ENCODE measurements at places on chromosomes 16 and 17.

DNA sequence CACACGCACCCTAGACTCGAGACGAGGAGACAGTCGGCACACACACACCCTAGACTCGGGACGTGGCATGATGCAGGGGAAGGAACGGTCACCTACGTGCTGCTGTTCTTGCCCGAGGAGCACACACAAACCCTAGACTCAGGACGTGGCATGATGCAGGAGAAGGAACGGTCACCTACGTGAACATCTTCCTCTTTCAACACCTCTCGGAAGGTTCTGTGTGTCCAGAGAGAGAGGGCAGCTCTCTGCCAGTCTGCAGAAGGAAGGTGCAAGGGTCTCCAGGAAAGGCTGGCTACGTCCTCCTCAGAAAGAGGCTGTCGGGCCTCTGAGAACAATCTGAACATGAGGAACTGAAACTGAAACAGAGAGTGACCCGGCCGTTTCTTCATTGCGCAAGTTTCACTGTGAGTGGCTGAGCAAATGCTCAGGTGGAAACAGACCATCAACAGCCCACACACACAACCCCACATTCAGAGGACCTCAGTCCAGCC is 43.4 kb downstream of the ZNF276 start:
- peak; percentile 30 for DNase-seq

DNA sequence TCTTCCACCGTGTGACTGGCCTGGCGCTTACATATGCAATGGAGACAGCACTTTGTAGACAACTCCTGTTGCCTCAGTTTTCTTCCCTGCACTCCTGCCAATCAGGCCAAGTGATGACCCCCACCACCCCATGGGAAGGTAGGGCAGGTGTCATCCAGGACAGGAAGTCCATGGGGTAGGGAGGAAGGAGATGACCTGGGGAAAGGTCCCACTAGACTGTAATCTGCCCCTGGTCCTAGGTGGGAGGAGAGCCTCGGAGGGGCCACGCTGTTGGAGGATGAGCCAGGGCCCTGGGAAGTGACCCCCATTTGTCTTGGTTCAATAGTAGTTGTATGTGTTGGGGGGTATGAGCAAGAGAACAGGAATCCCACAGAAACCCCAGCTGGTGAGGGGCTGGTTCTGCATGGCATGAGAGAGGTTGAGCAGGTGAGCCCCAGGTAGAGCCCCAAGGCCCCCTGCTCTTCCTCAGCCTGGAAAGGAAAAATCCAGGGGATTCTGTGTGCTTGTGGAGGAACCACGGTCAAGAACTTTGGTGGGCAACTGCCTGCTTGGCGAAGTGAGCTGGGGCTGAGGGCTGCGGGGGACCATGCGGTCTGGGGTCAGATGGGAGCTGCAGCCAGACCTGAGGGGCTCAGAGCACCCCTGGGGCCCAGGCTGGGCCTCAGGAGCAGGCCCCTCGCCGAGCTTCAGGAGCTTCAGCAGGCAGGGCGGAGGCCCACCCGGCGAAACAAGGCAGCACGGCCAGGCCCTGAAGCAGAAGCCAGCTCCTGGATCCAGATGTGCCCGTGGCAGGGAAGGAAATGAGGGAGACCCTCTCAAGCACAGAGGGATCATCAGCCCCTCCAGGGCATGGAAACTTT is 50.7 kb downstream of the NT5M start:
- DNase-seq = no peak

DNA sequence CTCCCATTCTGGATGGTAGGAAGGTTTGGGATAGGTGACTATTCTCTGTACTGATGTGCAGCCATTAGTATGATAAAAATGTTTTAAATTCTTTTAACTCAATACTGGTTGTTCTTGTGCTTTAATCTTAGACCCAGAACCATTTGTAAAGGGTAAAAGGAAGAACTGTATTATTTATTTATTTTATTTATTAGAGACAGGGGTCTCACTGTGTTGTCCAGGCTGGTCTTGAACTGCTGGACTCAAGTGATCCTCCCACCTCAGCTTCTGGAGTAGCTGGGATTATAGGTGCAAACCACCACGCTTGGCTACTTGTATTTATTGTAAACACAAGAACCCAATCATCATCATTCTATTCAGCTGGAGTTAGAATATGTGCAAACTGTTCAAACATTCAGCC is 2.2 kb upstream of the MOSMO start:
- DNase-seq = no peak

DNA sequence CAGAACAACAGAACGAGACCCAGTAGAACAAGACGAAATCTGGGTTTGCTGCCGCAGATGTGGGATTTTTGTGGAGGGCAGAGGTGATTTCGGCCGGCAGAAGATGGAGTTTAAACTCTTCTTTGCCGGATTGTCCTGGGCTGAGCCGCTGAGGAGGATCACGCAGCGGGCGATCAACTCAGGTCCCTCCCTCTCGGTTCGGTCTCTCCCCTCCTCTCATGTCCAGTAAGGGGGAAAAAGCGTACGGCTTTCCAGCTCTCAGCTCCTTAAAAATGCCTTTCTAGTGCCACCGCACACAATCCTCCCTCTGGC is 2.5 kb downstream of the PHF12 start:
- DNase-seq = no peak

DNA sequence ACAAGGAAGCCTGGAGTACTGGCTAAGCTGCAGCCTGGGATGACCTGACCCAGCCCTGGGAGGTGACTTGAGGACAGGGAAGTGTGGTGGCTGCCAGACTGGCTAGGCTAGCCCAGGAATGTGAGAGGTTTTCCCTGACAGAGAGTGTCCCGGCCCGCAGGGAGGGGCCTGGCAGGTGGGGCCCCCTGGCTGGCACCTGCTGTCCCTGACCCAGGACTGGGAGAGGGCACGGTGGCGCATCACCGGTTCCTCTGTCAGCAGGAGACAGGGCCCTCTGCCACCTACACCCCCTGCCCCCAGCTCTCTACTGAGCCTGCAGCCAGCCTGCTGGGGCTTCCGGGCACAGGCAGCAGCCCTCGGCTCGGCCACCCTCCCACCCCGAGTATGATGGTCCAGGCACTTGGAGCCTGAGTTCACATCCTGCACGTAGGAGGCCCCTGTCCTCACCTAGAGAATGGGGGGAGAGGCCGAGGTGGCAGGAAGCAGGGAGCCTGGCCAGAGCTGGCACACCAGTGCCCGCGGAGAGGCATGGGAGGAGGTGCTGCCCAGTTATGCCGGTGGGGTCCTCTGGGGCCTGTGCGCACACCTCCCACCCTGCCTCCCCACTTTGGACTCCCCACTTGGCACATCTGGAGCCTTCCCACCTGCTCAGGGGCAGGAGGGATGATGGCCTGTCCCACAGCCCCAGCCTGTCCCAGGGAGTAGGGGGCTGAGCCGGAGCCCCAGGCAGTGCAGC is 528 bp downstream of the PRSS27 start:
- no peak for DNase-seq

DNA sequence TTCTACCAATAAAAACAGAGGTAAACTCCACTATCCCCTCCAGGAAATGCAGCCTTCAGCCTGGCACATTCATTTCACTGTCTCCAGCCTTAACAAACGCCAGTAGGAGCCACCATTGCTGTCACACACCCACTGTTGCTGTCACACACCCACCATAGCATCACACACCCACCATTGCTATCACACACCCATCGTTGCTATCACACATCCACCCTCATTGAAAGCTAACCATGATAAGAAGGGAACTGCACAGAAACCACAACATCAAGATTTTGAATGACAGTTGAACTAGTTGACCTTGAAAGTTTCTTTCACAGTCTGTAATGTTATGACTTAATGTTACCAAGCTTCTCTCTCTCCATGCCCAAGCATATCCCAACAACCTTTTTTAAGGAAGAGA is 38.1 kb downstream of the SHCBP1 start:
- no peak for DNase-seq

DNA sequence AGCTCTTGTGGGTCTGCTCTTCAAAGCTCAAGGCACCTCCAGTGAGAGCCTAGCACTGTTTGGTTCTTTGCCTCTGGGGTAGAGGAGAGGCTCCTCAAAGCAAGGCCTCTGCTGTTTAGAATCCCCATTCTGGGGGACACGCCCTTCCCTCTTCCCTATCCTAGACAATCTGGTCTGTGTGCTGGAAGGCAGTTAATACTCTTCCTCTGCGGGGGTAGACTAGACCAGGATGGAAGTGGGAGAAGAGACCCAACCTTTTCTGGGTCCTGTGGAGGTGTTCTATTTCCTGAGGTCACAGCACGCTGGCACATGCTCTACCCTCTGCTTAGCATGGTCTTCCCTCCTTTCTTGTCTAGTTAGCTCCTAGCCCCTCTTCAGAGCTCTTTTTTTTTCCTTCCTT is 7.7 kb downstream of the ERAL1 start:
- no peak for DNase-seq

- DNase-seq = no peak
Measured at GRCh38 chr17:62578757-62579487, 48.5 kb upstream of the MRC2 start.

GRCh38 chr16:64238571-64238970 is 883.3 kb downstream of the CDH11 start:
- no peak for DNase-seq

GRCh38 chr17:72423718-72424117 is 302.9 kb downstream of the SOX9 start:
- DNase-seq = no peak

DNA sequence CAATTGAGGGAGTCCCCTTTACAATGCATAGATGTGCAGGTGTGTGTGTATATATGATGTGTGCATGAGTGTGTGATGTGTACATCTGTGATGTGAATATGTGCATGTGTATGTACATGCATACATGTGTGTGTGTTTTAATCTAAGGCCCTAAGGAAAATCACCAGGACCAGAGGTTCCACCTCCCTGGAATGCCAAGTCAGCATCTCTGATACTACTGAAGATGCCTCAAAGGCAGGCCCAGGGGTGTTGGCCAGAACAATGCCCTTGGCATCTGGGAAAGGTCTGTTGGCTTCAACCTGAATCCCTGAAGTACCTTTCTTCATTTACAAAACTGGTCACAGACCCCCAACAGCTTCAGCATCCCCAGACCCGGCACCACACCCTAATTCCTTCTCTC is 129.5 kb downstream of the CDYL2 start:
- no peak for DNase-seq

- DNase-seq = no peak
Measured at GRCh38 chr17:81558941-81559806, 7.0 kb upstream of the FAAP100 start.

DNA sequence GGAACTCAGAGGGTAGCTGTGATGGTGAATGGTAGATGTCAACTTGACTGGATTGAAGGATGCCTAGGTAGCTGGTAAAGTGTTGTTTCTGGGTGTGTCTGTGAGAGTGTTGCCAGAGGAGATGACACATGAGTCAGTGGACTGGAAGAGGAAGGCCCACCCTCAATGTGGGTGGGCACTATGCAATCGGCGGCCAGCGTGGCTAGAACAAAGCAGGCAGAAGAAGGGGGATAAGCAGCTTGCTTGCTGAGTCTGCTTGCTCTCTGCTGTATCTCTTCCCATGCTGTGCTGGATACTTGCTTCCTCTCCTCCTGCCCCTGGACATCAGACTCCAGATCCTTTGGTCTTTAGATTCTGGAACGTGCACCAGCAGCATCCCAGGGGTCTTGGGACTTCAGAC is 128.1 kb downstream of the AIPL1 start:
- DNase-seq = no peak

GRCh38 chr16:79929260-79929965 is 328.9 kb upstream of the MAF start:
- DNase-seq = no peak

DNA sequence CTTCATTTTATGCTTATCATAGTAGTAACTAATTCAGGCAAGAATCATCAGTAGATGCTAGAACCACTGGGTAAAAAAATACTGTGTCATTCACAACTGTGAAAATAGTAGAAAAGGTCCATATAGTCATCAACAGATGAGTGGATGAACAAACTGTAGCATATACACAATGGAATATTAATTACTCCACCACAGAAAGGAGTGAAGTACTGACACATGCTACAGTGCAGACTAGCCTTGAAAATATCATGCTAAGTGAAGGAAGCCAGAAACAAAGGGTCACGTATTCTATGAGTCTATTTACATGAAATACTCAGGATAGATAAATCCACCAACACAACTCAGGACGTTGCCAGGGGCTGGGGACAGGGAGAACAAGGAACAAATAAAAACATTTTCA is 13.3 kb downstream of the USP22 start:
- no peak for DNase-seq

DNA sequence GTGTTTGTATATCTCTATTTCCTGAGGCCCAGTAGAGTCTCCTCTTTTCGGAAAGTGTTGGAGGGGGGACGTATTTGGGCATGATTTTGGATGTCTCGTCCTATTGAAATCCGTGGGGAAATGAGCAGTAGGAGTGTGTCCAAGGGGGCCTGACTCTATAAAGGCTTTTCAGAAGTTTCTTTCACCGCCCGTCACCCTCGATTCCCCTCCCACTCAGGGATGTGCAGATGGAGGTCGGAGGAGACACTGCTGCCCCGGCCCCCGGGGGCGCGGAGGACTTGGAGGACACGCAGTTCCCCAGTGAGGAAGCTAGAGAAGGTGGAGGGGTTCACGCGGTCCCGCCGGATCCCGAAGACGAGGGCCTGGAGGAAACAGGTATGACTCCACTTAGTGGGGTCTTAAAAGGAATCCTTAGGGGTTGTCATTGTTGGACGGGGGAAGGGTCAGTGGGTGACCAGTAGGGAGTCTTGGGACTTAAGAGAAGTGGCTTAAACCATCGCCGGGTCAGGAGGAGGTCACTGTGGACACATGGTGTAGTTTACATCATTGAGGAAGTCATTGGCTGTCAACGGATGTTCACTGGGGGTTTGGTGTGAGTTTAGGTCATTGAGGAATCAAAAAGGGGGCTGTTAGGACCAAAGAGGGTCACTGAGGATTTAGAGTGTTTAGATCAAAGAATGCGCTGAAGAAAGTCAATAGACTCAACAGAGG is 424 bp downstream of the MON1B start:
- no peak for DNase-seq

- no peak for DNase-seq
Measured at GRCh38 chr16:12559714-12560113, 244.0 kb downstream of the CPPED1 start.

Data from stimulated activated CD8-positive, alpha-beta memory T cell treated with anti-CD3 and anti-CD28 coated beads, Interleukin-2, amount 100 ng/mL, for 1 hour (primary cell).